Tibial nerve (tissue), 4 donors: ENCODE measurements at places on chromosomes 1 and 21. TPM values are rescaled to one million over a fixed set of nuclear protein-coding genes. Genes with fewer than 3 reads are reported as not detected.
A peak's percentile ranks its signal among the peaks of the same experiment; 100 is the strongest.

DNA sequence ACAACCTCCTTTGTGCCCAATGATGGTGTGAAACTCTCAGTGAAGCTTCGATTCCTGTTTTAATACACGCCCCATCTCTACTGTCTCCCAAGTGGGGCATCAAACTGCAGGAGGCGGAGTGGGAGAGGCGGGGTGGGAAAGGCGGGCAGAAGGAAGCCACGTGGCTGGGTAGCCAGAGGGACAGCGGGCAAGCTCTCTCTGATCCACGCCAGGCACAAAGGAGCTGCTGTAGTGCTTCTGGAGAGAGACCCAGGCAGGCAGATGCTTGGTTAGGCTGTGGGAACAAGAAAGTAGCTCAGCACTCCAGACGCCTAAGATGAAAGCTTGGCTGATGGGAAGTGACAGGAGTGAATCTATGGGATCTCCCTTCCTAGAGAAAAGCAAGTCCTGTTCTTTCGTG lies 25.7 kb downstream of the TRIM67 start:
- H3K4me3 ChIP-seq: no peak overlapping the region
- H3K27ac ChIP-seq: no peak overlapping the region
- H3K27me3 ChIP-seq: peaks cover 1% of the 10 kb centered on the region
- no peak for DNase-seq

DNA sequence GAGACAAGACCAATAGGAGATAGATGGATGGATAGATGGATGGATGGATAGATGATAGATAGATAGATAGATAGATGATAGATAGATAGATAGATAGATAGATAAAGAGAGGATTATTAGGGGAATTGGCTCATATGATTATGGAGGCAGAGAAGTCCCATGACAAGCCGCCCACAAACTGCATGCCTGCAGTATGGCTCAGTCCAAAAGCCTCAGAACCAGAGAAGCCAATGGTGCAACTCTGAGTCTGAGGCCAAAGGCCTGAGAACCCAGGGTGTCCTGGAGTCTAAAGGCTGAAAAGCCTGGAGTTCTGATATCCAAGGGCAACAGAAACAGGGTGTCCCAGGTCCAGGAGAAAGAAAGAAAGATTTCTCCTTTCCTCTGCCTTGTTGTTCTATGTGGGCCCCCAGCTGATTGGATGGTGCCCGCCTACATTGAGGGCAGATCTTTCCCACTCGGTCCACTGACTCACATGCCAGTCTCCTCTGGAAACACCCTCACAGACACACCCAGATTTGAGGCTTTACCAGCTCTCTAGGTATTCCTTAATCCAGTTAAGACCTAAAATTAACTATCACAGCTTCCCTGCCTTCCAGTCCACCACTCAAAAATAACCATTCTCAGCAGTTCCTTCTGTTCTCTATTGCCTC lies 39.6 kb upstream of the IRF2BP2 start:
- H3K27me3 ChIP-seq: no peaks in the 10 kb centered on the region
- H3K4me3 ChIP-seq: no peak overlapping the region
- no peak overlapping the region for H3K27ac ChIP-seq
- H3K36me3 ChIP-seq: no peaks in the 10 kb centered on the region

Gene TSPAN1
- 8.6 TPM for total RNA-seq

DNA sequence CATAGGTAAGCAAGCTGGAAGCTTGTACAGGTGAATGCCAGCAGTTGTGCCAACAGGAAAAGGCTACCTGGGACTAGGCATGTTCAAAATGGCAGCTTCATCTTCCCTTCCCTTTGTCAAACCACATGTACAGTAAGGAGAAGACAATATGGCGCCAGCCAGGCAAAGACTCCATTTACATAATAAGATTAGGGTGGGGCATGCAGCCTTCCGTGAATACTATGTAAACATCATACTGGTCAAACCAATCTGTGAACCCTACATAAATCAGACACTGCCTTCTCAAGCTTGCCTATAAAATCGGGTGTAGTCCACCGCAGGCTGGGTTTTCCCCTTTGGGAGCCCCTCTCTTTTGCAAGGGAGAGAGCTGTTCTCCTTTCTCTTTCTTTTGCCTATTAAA lies 24.6 kb downstream of the ATF3 start:
- H3K4me3 ChIP-seq: no peak overlapping the region
- H3K36me3 ChIP-seq: no peaks in the 10 kb centered on the region
- no peak overlapping the region for H3K27ac ChIP-seq
- H3K4me1 ChIP-seq: peaks cover 20% of the 10 kb centered on the region
- no peaks in the 10 kb centered on the region for H3K27me3 ChIP-seq

Gene ADCY10
- total RNA-seq: not detected

GRCh38 chr1:243213045-243213787 lies 41.9 kb downstream of the CEP170 start:
- H3K27me3 ChIP-seq: no peaks in the 10 kb centered on the region
- H3K4me1 ChIP-seq: no peaks in the 10 kb centered on the region
- H3K36me3 ChIP-seq: peaks cover 13% of the 10 kb centered on the region
- H3K27ac ChIP-seq: no peak overlapping the region

Gene NFASC
- total RNA-seq: 112 TPM

- no peak overlapping the region for H3K27ac ChIP-seq
- H3K4me3 ChIP-seq: no peak overlapping the region
- no peaks in the 10 kb centered on the region for H3K36me3 ChIP-seq
- no peaks in the 10 kb centered on the region for H3K27me3 ChIP-seq
Measured at GRCh38 chr1:200558866-200559459, 61.6 kb downstream of the KIF14 start.

- no peak overlapping the region for H3K4me3 ChIP-seq
- no peaks in the 10 kb centered on the region for H3K4me1 ChIP-seq
- DNase-seq: no peak
- no peaks in the 10 kb centered on the region for H3K36me3 ChIP-seq
- H3K27ac ChIP-seq: no peak overlapping the region
- H3K27me3 ChIP-seq: no peaks in the 10 kb centered on the region
Measured at GRCh38 chr1:207901041-207901653, 9.8 kb downstream of the CD34 start.

- H3K27me3 ChIP-seq: no peaks in the 10 kb centered on the region
- no peaks in the 10 kb centered on the region for H3K36me3 ChIP-seq
- H3K27ac ChIP-seq: no peak overlapping the region
- no peak overlapping the region for H3K4me3 ChIP-seq
- no peak for DNase-seq
- peaks cover 25% of the 10 kb centered on the region for H3K4me1 ChIP-seq
Measured at GRCh38 chr1:244052728-244053312, 1.7 kb downstream of the ZBTB18 start.

DNA sequence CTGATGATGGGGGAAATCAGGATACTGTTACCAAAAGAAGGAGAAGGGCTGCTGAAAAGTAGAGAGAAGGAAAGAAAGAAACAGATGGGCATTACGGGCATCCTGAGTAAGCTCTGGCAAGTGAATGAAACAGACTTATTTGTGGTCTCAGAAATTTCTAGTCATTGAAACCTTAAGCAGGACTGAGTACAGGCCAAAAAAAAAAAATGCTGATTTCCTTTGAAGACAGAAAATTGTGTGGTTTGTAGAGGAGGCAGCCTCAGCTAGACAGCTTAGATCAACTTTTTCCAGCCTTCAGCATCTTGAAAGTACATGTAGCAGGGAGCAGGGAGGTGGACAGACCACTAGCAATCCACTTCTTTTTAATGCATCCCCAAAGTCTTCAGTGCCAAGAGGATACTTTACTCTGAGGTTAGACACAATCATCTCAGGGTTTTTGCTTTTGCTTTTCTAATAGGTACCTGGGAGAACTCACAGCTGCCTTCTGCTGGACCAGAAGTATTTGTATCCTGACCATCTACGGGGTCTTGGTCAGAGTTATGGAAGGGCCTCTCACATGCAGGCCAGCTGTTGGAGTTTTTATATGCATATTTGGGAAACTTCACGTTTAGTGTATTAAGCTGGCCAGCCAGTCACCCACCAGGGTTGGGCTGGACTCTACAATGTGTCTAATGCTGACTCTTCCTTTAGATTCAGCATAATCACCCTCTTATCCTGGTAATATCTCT lies 10.6 kb upstream of the CAPZB start:
- H3K36me3 ChIP-seq: no peaks in the 10 kb centered on the region
- DNase-seq: no peak
- H3K27ac ChIP-seq: peak overlapping the region; percentile 81
- no peaks in the 10 kb centered on the region for H3K27me3 ChIP-seq
- H3K4me3 ChIP-seq: no peak overlapping the region

- no peak for DNase-seq
- H3K27me3 ChIP-seq: no peaks in the 10 kb centered on the region
- no peak overlapping the region for H3K27ac ChIP-seq
- H3K4me1 ChIP-seq: no peaks in the 10 kb centered on the region
- H3K36me3 ChIP-seq: no peaks in the 10 kb centered on the region
- H3K4me3 ChIP-seq: no peak overlapping the region
Measured at GRCh38 chr21:14685568-14685967, 139.5 kb upstream of the SAMSN1 start.

DNA sequence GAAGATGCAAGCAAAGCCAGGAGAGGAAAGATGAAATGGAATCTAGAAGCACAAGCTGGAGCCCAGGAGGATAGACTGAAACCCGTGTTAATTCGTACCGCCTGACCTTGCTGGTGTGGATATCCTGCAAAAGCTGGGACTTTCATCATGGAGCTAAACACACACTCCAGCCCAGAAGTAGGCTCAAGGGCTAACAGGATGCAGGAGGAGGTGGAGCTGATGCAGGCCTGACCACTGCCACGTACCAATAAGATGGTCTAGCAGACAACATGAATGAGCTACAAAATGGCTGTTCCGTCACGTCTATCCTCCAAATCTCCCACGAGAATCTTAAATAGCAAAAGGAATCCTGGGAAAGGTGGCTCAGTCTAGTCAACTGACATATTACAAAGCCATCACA lies 270.3 kb downstream of the SDCCAG8 start:
- H3K27me3 ChIP-seq: no peaks in the 10 kb centered on the region
- H3K36me3 ChIP-seq: no peaks in the 10 kb centered on the region
- H3K4me1 ChIP-seq: no peaks in the 10 kb centered on the region
- DNase-seq: no peak

- H3K27me3 ChIP-seq: no peaks in the 10 kb centered on the region
- no peak for DNase-seq
Measured at GRCh38 chr1:36576551-36577110, 93.9 kb upstream of the CSF3R start.

Gene RIIAD1
- total RNA-seq: not detected

DNA sequence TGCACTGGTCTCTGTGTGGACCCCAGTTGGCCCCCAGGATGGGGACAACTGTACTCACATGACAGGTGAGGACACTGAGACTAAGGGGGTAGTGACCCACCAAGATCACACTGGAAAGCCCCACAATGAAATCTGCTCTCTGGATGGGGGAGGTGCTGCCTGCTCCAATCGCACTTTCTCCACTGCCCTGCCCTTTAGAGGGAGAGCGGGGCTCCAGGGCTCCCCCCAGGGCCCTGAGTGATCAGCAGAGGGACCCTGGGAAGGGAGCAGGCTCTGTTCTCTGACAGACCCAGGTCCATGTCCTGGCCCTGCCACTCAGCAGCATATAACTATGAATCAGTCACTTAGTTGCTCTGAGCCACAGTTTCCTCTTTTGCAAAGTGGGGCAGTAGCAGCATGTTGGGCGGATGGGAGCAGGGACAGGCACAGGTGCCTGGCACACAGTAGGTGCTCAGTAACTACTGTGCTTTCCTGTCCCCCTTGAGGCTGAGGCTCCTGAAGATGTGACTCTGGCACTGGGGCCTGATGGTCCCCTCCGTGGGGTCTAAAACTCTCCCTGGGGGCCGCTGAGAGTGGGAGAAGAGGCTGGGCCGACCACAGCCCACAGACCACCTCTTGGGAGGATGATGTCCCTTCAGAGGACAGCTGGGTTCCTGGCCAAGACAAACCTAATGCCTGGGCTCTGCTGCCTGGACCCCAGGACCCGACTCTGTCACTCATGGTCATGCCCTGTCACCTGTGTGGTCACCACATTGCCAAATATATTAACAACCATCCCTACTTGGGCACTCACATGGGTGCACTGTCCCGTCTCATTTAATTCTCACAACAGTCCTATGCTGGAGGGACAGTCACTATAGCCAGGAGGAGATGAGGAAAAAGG lies 222.7 kb downstream of the PTPRU start:
- no peak for DNase-seq
- no peak overlapping the region for H3K27ac ChIP-seq
- peaks cover 8% of the 10 kb centered on the region for H3K27me3 ChIP-seq

DNA sequence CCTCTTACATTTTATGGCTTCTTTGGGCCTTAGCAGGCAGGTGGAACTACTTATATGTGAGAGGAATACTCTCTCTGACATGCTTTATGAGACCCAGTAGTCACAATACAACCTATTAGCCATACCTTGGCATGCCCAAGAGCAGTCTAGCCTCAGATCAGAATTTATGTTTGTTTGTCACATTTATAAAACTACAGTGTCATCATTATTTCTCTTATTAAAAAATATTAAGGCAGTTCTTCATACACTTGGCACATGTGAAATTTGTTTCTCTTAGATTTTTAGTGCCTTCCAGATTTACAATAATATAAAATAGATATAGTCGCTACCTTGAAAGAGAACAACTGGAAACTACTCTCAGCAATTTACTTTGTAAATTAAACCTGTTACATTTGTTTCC lies 118.5 kb downstream of the LRRC40 start:
- H3K4me3 ChIP-seq: no peak overlapping the region
- no peaks in the 10 kb centered on the region for H3K27me3 ChIP-seq
- H3K4me1 ChIP-seq: no peaks in the 10 kb centered on the region
- DNase-seq: no peak

- no peaks in the 10 kb centered on the region for H3K4me1 ChIP-seq
- no peaks in the 10 kb centered on the region for H3K27me3 ChIP-seq
- H3K27ac ChIP-seq: no peak overlapping the region
Measured at GRCh38 chr1:76035053-76035452, 39.5 kb upstream of the ST6GALNAC3 start.

Gene MAP1LC3C
- total RNA-seq: 51.3 TPM

DNA sequence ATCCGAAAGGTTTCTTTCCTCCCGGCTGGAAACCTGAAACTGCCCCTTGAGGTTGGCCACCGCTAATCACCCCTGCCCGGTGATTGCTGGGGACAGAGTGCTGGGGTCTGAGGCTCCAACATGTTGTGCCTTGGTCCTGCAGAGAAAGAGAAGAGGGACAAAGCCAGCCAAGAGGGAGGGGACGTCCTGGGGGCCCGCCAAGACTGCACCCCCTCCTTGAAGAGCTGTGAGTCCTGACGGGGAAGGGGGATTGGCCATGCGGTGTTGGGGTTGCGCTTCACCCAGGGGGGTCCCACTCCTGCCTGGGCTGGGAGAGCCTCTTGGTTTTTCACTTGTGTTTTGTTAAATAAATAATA lies 19.5 kb downstream of the LDLRAP1 start:
- peaks cover 26% of the 10 kb centered on the region for H3K4me1 ChIP-seq
- DNase-seq: no peak
- H3K36me3 ChIP-seq: no peaks in the 10 kb centered on the region
- no peaks in the 10 kb centered on the region for H3K27me3 ChIP-seq
- H3K27ac ChIP-seq: peak overlapping the region; percentile 91
- no peak overlapping the region for H3K4me3 ChIP-seq

Gene GJA8
- total RNA-seq: not detected

DNA sequence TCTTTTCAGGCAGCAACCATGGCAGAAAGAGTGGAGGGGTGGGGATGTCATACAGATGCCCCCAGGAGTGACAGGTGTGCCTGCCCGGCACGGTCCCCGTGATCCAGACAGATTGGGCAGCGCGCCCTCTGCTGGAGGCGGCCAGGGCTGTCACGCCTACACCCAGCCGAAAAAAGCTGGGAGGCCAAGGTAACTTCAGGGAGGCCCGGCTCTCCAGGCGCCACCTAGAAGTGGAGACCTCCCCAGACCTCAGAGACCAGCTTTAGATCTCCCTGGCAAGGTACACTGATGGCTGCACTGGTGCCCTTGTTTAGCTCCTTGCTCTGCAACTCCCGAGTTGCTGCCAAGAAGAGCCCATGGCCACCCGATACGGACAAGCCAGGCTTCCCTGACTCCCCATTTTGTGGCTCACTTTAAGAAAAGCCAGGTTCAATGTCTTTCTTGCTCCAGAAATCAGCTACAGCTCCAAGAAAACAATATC lies 6.6 kb downstream of the GOLT1A start:
- H3K4me3 ChIP-seq: no peak overlapping the region
- no peaks in the 10 kb centered on the region for H3K27me3 ChIP-seq
- H3K36me3 ChIP-seq: no peaks in the 10 kb centered on the region
- DNase-seq: peak; percentile 48

Gene CYP4Z1
- 8.6 TPM for total RNA-seq
